Osteoblast (primary cell): ENCODE measurements at places on chromosomes 2 and 18. TPM values are rescaled to one million over a fixed set of nuclear protein-coding genes. Genes with fewer than 3 reads are reported as not detected.

The TIGD1 gene
- 5.8 and 6.8 TPM in 2 replicates for total RNA-seq

The CHRNG gene
- not detected in 2 replicates for total RNA-seq

The ACOXL gene
- not detected in 2 replicates for total RNA-seq

The CROCC2 gene
- under 0.01 TPM in 2 replicates for total RNA-seq

The TSPYL6 gene
- total RNA-seq: not detected in 2 replicates

The KRTCAP3 gene
- under 0.01 and 0.72 TPM in 2 replicates for total RNA-seq

The DSG1 gene
- not detected in 2 replicates for total RNA-seq

The EFR3B gene
- total RNA-seq: 0.72 and 0.88 TPM in 2 replicates

The TMSB10 gene
- total RNA-seq: 3,633 and 4,065 TPM in 2 replicates

The SMAD4 gene
- 121 and 128 TPM in 2 replicates for total RNA-seq

The CERKL gene
- total RNA-seq: under 0.01 TPM in 1 of 2 replicates, not detected in the other

The TBR1 gene
- total RNA-seq: under 0.01 TPM in 1 of 2 replicates, not detected in the other

The POU3F3 gene
- total RNA-seq: under 0.01 TPM in 1 of 2 replicates, not detected in the other

The CABLES1 gene
- 13.0 and 16.8 TPM in 2 replicates for total RNA-seq

The CNTNAP5 gene
- not detected in 2 replicates for total RNA-seq

The USP14 gene
- 21.4 and 24.8 TPM in 2 replicates for total RNA-seq

The PSMA8 gene
- not detected in 2 replicates for total RNA-seq

The CASP8 gene
- total RNA-seq: 19.4 and 23.2 TPM in 2 replicates

The TLX2 gene
- under 0.01 and 0.36 TPM in 2 replicates for total RNA-seq

The CCDC74A gene
- total RNA-seq: 13.4 and 15.9 TPM in 2 replicates

The CDCA7 gene
- 0.59 and 1.1 TPM in 2 replicates for total RNA-seq

The NEU4 gene
- total RNA-seq: not detected in 2 replicates

The UPP2 gene
- not detected in 2 replicates for total RNA-seq

The BCL2 gene
- total RNA-seq: 10.6 and 11.9 TPM in 2 replicates

The GPR17 gene
- total RNA-seq: not detected in 2 replicates

The AGXT gene
- not detected in 2 replicates for total RNA-seq

The PNO1 gene
- 10.5 and 15.0 TPM in 2 replicates for total RNA-seq

The SLC66A2 gene
- total RNA-seq: 31.8 and 35.8 TPM in 2 replicates

The NXPH2 gene
- total RNA-seq: not detected in 2 replicates
